ENCODE measurements at places on chromosomes 12 and 14. TPM values are rescaled to one million over a fixed set of nuclear protein-coding genes. Genes with fewer than 3 reads are reported as not detected.

Gene RPL10L
- total RNA-seq: not detected

GRCh38 chr12:49937639-49938300, 12.8 kb upstream of the AQP2 start:
- DNase-seq: no peak

DNA sequence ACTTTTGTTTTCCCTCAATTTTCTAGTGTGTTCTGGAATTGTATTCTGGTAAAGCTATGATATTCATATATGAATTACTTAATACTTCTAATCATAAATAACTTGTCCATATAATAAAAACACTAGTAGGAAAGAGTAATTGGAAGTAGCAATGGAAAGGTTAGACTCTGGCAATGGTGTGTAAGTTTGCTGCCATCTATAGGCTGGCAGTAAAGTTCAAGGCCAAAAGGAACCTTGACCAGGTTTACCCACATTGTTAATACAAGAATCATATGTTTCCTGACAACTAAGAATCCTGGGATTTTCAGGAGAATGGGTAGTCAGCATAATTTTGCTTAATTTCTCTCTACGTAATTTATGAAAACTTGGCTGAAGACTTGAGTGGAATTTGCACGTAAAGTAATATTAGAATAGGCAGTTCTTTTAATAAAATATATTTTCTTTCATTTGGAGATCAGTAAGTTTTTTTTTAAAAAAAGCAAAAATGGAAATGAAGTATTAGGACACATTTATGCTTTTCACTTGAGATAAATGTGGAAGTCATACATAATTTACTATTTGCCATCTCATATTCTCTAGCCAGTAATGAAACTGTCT, 926.7 kb downstream of the GALC start:
- DNase-seq: no peak

DNA sequence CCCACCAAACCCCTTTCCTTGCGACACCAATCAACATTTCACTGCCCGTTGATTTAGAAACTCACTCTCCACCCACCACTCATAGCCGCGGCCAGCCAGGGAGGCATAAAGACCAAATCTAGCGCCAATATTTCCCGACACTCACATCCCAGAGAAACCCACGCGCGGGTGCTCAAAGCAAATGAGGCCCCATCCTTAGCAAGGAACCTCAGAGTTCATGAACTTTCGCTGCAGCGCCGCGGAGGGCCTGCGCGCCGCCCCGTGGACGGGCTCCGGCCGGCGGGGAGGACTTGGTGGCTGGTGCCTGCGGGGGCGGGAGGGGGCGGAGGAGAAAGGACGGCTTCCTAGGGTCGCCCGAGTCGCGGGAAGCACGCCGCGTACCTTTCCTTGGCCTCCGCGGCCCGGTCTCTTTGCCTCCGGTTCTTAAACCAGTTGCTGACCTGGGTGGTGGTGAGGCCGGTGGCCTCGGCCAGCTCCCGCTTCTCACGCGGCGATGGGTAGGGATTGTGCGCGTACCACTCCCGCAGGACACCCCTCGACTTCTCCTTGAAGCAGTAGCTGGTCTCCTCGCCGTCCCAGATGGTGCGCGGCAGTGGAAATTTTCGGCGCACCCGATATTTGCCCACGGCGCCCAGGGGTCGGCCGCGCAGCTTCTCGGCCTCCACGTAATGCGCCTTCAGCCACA, 886 bp downstream of the SIX1 start:
- no peak for DNase-seq

GRCh38 chr12:11838403-11838802, 188.9 kb downstream of the ETV6 start:
- DNase-seq: no peak

DNA sequence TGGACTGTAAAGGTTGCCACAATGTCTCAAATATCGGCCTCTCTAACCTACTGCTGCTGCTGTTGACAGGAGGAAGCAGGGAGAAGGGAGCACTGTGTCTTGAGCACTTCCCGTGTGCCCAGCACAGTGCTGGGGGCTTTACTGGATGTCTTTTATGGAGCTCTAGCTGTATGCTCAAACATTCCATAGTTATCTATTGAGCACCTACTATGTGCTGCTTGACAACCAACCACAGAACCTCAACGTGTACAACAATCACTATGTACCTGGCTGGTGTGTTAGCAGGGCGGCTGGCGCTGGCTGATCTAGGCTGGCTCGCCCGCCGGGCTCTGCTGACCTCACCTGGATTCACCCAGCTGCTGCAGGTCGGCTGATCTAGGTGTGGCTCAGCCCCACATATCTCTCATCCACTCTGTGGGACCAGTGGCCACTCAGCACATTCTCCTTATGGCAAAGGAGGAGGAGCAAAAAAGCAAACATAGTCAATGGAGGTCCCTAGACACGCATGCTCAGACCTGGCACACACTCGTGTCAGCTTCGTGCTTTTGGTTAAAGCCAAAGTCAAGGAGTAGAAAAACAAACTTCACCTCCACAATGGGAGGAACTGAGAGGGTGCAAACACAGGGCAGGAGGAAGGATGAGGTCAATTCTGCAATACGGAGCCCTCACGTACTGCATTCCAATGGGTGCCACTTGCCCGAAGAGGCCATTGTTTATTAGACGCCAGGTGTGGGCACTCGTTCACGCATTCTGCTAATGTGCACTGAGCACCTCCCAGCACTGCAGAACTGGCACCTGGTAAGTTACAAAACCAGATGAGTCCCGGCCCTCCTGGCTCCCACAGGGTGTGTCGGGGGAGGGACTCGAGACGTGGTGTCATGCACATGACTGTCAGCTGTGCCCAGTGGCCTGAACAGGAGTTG, 147.2 kb downstream of the SCARB1 start:
- no peak for DNase-seq

Measured in activated naive CD4-positive, alpha-beta T cell treated with anti-CD3 and anti-CD28 coated beads for 36 hours (primary cell).